Effector CD4-positive, alpha-beta T cell (primary cell): ENCODE measurements at places on chromosomes 3 and 15.

- no peak for DNase-seq
Measured at GRCh38 chr3:49968346-49968745, 28.4 kb downstream of the RBM6 start.

DNA sequence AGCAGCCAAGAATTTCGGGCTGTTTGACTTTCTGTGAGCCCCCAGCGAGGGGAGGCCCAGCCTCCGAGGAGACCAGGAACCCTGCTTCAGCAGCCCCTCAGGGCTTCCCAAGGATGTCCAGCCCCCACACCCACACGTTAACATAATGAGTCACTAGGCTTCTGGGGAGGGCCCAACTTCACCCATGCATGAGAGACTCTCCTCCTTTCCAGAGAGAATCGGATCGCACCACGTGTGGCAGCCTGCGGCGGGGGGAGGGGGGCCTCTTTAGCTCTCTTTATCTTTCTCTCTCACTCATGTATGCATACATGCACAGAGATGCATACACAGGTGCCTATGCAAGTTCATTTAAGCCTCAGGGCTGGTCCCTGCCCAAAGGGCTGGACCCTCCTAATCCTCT is 3.1 kb upstream of the AP2M1 start:
- DNase-seq = no peak

GRCh38 chr3:27680517-27681246 is 41.4 kb downstream of the EOMES start:
- DNase-seq = no peak

DNA sequence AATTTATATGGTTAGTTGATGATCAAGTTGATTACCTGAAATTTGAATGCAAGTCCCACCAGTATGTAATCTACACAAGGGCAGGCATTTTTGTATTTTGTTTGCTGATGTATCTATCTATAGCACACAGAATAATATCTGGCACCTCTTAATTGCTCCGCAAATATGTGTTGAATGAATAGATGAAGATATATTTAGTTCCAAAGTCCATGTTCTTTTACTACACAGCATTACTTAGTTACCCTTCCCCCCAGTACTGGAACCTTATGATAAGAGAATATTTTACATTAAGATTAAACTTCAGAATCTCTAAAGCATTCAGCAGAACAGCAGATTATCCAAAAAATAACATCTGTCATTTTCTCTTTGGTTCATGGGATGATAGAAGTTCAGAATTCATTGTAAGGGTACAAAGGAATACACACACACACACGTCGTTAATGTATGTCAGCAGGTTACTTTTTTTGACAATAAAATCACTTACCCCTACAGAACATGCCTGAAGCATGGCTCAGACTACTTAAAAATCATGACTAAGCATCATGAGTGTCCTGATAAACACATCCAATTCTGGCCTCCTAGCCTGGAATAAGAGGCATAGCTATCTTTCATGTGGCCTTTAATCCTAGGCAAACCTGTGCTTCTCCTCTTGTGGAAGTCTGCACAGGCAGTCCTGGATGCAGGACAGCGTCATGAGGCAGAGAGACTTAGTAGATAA is 148.9 kb upstream of the TBC1D5 start:
- DNase-seq = no peak

- DNase-seq = no peak
Measured at GRCh38 chr3:138877226-138877625, 42.5 kb upstream of the PIK3CB start.

DNA sequence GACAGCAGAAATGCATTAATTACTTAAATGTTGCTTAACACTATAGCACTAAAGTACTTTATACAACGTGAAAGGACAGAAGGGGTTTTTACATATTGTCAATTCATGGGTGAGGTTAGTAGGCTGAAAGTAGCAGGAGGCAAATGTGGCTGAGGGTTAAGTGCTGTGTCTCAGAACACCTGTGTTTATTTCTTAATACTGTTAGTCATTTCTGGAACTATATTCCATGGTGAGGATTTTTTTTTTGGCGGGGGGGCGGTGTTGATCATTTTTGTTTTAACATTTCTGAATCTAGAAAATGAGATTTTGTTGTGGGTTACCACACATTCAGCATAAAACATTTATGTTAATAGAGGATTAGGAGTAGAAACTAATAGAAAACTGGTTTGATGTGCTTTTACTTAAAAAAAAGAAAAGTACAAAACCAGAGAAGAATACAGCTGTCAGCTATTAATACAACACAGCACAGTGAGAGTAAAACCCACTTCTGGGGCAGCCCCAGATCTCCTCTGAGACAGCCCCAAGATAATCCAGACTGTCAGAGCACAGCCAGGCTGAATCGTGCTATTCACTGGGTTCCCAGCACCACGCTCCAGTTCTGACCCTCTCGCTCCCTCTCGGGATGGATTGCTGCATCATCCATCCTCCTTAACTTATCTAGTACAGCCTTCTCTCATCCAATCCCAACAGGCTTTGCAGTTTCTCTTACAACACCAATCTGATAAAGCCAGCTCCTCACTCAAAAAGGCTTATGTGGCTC is 307.7 kb downstream of the TUSC7 start:
- DNase-seq = no peak

DNA sequence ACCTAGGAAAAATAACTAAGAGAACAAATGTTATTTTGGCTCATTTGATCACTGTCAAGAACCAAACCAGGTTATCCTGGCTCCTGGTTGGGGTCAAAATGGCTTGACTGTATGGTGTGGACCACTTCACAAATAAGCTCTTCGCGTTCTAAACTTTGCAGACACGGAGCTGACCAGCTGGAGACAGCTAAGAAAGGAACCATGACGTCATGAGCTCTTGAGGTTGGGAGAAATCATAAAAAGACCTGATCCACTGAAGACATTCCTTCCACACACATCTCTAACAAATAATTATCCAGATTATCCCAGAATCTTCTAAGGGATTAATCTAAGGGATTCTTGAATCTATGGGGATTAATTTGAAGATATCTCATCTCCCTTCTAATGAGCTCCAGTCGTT is 321.5 kb upstream of the IGF1R start:
- DNase-seq = no peak

- DNase-seq = no peak
Measured at GRCh38 chr15:70778258-70779076, 15.1 kb upstream of the UACA start.

DNA sequence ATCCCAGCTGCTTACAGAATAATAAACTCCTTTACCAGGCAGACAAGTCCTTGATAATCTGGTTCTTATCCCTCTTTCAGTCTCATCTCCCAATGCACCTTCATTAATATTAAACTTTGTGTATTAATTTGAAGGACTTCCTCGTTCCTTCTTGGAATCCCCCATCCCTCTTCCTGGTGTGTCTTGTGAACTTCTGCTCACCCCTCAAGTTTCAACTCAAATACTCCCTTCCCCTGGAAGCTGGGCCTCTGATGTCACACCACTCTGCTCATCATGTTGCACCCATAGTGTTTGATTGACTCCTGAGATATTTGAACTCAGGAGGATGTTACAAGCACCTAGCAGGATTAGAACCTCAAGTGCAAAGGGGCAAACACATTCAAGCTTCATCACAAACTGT is 3.3 kb upstream of the STT3B start:
- DNase-seq = no peak

DNA sequence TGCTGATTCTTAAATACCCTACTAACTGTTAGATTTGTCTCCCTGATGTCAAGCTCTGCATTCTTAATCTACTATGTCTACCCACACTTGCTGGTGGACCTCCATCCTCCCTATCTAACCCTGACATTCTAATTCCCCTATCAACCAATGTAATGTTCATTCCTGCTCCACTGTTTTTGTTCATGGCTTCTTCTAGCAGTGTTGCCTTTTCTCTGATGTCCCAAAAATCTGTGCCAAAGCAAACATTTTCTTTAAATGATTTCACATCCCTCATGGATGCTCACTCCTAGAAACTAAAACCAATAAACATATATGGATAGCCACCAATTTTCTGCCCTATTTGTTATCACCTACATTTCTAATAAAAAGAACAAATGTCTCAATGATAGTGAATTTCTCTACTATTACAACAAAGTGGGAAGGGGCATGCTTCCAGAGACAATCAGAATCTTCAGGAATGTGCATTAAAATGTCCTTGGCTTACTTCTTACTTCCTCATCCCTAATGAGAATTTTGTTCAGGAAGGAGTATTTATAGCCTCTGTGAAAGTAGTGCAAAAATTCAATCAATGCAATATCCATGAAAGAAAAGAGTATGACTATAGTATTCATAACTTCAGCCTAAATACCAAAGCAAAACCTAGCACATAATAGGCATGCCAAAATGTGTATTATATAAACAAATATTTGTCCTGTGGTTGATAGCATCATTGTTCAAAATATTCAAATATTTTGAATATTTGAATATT is 273.3 kb downstream of the ZNF385D start:
- no peak for DNase-seq

GRCh38 chr3:116276675-116277074 is 168.6 kb downstream of the LSAMP start:
- DNase-seq = no peak

DNA sequence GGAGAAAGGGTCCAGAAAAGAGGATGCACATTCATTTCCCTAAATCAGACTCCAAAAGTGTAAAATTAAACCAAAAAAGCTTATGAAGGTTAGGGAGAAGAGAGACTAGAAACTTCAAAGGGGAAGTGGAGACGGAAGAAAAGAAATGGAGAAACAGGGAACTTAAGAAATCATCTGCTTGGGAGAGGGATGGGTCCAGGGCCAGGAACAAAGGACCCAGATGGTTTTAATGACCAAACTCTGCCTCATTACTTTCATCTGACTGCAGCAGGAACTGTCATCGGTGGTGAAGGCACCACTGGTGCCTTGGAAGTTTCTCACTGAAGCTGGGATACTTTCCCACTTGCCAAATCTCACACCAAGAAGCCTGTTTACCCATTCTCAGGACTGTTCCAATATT is 70.5 kb upstream of the SLC4A7 start:
- DNase-seq = no peak

- peak; percentile 22 for DNase-seq
Measured at GRCh38 chr15:86743283-86743903, 663.7 kb downstream of the AGBL1 start.

GRCh38 chr3:53175613-53176540 is 14.9 kb downstream of the PRKCD start:
- no peak for DNase-seq

DNA sequence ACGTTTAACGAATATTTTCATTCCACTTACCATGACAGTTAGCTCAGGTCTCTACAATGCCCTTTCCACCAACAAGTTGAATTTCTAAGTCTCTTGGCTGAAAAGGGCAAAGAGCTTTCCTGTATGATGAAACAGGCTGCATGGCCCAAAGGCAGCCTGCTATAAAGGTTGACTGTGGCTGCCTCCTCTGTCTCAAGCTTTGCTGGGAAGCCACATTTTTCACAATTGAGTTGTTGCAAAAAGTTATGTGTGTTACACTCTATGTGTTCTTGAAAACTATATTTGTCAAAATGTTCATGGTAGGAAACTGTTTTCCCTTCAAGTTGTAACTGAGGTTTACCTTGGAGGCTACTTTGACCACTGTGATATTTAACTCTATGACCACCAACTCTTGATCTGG is 49.5 kb downstream of the DZIP1L start:
- no peak for DNase-seq

- DNase-seq = no peak
Measured at GRCh38 chr15:39156166-39156565, 424.7 kb upstream of the THBS1 start.

DNA sequence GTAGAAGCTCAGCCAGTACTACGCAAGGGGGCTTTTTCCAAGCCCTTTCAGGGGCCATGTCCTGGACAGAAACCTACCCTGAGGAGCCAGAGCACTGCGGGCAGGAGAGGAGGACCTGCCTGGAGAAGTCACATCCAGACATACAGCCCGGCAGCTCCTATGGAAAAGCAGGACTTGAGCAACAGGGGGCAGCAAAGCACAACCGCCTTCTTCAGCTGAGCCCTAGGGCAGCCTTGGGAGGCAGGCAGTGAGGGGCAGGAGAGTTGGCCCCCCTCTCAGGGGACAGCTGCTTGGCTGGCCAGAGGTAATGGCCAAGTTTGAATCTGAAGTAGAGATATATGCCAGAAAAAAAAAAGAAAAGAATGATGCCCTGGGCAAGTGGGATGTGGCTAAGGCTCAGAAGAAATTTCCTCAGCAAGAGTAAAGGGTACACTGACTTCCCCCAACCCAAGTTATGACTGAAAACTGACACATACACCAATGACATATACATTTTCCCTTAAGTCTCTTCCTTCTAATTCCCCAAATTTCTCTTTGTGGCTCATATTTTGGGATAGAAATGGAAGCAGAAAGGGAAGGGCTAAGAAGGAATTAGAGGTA is 56.9 kb downstream of the CYP19A1 start:
- no peak for DNase-seq

DNA sequence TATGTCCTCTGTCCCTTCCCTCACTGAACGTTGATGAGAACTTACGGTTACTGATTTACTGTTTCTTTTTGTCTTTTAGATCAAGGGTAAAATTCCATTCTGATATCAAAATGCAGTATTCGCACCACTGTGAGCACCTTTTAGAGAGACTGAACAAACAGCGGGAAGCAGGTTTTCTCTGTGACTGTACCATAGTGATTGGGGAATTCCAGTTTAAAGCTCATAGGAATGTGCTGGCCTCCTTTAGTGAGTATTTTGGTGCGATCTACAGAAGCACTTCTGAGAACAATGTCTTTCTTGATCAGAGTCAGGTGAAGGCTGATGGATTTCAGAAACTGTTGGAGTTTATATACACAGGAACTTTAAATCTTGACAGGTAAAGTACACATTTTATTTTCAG is 990 bp downstream of the MYNN start:
- DNase-seq = no peak

DNA sequence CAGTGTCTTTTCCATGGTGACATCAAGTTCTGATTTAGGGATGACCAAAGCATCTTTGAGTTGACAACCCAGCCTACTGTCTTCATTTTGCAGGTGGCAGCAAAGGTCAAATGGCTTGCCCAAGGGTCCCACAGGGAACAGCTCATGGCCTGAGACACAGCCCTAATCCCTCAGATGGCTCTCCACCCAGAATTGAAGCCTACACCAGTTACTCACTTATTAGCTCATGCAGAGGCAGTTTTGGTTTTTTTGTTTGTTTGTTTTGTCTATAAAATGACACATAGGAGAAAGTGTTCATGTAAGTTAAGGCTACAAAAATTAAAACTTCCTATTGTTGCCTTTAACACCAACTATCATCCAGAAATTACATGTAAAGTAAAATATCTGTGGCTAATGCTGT is 167.9 kb downstream of the OSBPL10 start:
- DNase-seq = no peak

GRCh38 chr15:48559285-48559684 is 86.2 kb downstream of the FBN1 start:
- no peak for DNase-seq

- no peak for DNase-seq
Measured at GRCh38 chr15:84929795-84930603, 45.5 kb downstream of the SLC28A1 start.

- no peak for DNase-seq
Measured at GRCh38 chr3:187293516-187294430, 2.2 kb upstream of the MASP1 start.

GRCh38 chr3:72335458-72336095 is 512.7 kb downstream of the SHQ1 start:
- DNase-seq = no peak

- DNase-seq = no peak
Measured at GRCh38 chr3:10655105-10655504, 149.7 kb upstream of the ATP2B2 start.
